Pancreas (tissue), 10 donors: ENCODE measurements at places on chromosomes 2 and 18. TPM values are rescaled to one million over a fixed set of nuclear protein-coding genes. Genes with fewer than 3 reads are reported as not detected.

FOXD4L1 gene
- polyA plus RNA-seq = 0.19 TPM

DNA sequence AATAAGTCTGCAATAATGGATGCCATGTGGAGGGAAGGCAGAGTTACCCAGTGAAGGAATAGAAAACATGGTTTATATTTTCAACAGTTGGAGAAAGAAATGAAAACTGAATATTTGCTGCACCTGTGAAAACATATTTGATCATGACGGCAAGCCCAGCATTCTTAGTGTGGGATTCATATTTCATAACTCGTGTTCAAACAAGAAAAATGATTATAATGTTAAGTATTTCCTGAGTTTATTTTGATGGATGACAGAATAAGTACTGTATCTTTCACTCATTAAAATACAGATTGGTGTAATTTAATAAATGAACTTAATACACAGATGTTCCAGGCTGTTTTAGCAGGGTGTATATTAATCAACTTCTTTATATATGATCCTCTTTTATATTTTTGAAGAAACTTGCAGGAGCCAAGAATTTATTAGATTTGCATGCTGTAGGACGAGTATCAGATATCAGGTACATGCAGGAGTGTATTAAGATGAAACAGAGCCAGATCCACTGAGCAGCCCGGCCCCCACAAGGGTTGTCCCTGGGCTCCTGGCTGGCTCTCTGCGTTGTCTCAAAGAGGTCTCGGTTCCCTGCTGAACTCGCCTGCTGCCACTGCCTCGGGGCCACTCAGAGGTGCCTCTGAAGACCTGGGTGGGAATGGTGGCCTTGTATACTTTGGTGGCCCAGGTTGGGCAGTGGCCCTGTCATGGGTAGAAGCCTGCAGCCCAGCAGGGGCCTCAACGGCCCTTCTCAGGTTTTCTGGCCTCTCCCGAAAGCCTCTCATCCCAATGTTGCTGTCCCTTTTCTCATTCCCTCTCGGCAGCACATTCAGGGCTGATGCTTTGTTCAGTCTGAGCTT is 95.0 kb upstream of the LDAH start:
- no peaks in the 10 kb centered on the region for H3K36me3 ChIP-seq
- H3K27ac ChIP-seq = no peak overlapping the region
- H3K4me1 ChIP-seq = no peaks in the 10 kb centered on the region
- no peak overlapping the region for H3K4me3 ChIP-seq

FAM237A gene
- polyA plus RNA-seq = not detected

CTNNA2 gene
- polyA plus RNA-seq = 4.4 TPM

- peaks cover 12% of the 10 kb centered on the region for H3K4me1 ChIP-seq
- H3K27ac ChIP-seq = no peak overlapping the region
- H3K36me3 ChIP-seq = no peaks in the 10 kb centered on the region
- no peak overlapping the region for H3K4me3 ChIP-seq
- no peaks in the 10 kb centered on the region for H3K27me3 ChIP-seq
- DNase-seq = no peak
Measured at GRCh38 chr2:174588463-174588862, 9.1 kb downstream of the WIPF1 start.

RNF152 gene
- polyA plus RNA-seq = 2.0 TPM

LYG2 gene
- 0.16 TPM for polyA plus RNA-seq

DNA sequence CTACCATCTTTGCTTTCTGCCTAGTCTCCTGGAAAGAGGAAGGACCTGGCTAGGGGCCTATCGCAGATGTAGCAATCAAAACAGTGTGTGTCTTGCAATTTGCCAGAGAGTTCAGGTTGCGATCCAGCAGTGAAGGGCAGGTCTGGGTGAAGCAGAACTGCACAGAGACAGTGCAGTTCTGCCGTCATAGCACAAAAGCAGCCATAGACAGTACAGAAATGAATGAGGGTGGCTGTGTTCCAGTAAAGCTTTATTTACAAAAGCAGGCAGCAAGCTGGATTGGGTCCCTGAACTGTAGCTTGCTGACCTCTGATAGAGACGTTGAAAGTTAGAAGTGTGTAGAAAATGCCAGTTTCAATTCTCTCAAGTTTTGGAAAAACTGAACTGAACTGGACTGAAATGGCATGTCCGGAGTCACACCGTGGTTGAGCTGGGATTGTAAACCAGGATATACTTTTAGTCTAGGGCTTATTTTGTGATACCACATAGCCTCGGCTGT is 186.8 kb downstream of the LTBP1 start:
- H3K4me3 ChIP-seq = no peak overlapping the region
- H3K27ac ChIP-seq = no peak overlapping the region
- DNase-seq = no peak
- H3K36me3 ChIP-seq = no peaks in the 10 kb centered on the region
- no peaks in the 10 kb centered on the region for H3K27me3 ChIP-seq
- no peaks in the 10 kb centered on the region for H3K4me1 ChIP-seq

GRCh38 chr18:26547646-26548414 is 523 bp downstream of the KCTD1 start:
- no peaks in the 10 kb centered on the region for H3K27me3 ChIP-seq
- H3K4me3 ChIP-seq = peak overlapping the region; percentile 86
- DNase-seq = peak; percentile 66

DNA sequence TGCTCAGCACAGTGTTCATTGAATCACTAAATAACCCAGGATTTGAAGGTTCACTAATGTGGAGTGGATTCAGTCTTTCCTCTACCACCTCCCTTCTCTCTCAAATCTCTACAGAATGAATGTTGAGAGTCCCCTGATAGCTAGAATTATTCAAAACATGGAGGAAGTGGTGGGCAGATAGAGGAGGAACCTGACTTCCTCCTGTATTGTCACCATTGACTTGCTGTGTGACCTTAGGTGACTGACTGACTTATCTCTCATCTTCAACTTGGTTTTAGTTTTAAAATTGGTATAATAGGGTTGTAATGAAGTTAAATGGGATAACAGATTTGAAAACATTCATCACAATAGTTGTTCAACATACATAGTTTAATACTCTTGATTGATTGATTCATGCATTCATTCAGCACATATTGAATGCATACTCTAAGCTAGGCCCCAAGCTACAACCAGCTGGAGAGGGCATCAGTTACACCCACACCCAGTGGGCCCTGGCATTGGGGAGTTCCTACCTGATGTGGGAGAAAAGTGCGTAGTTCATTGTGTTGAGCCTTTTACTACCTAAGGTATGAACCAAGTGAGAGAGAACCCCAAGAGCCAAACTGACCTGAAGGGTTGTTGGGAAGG is 96.0 kb downstream of the WDR7 start:
- no peak overlapping the region for H3K4me3 ChIP-seq
- H3K27me3 ChIP-seq = no peaks in the 10 kb centered on the region
- no peaks in the 10 kb centered on the region for H3K36me3 ChIP-seq
- H3K4me1 ChIP-seq = no peaks in the 10 kb centered on the region
- H3K27ac ChIP-seq = no peak overlapping the region
- DNase-seq = no peak

GRCh38 chr2:108219688-108220087 is 20.1 kb upstream of the SULT1C3 start:
- H3K4me1 ChIP-seq = no peaks in the 10 kb centered on the region
- H3K27me3 ChIP-seq = no peaks in the 10 kb centered on the region
- DNase-seq = no peak

DNA sequence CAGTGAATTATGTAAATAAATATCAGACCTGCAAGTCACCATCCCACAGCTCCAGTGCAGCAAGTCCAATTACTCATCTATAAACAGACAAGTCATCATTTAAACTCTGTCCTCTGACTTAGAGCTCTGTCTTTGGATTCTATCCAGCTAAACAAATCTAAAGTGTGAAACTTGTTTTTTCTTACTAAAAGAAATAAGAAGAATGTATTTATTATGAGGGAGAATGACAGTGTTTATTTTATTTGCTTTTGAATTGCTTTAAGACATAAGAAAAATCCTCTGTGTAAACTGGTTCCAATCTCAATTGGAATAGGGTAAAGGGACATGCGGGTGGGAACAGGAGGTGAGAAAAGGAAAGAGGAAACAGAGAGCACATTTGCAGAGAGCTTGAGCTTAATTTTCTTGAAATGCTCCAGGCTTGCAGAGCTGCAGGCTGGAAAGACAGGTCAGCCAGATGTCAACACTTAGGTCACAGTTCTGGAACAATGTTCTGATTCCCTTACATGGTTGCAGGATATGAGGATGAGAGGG is 355.8 kb downstream of the MEIS1 start:
- no peaks in the 10 kb centered on the region for H3K4me1 ChIP-seq
- no peaks in the 10 kb centered on the region for H3K36me3 ChIP-seq
- no peaks in the 10 kb centered on the region for H3K27me3 ChIP-seq
- no peak for DNase-seq
- no peak overlapping the region for H3K4me3 ChIP-seq

ZAP70 gene
- 2.5 TPM for polyA plus RNA-seq

INPP1 gene
- 17.8 TPM for polyA plus RNA-seq

- peak; percentile 84 for DNase-seq
- no peaks in the 10 kb centered on the region for H3K27me3 ChIP-seq
- no peak overlapping the region for H3K27ac ChIP-seq
Measured at GRCh38 chr2:217993817-217994463, 8.9 kb downstream of the TNS1 start.

GRCh38 chr2:171864357-171864985 is 29.6 kb downstream of the SLC25A12 start:
- H3K4me1 ChIP-seq = no peaks in the 10 kb centered on the region
- no peak for DNase-seq
- no peak overlapping the region for H3K4me3 ChIP-seq
- H3K36me3 ChIP-seq = no peaks in the 10 kb centered on the region
- no peaks in the 10 kb centered on the region for H3K27me3 ChIP-seq

IGFBP2 gene
- polyA plus RNA-seq = 56.5 TPM

GRCh38 chr18:48036226-48036625 is 105.8 kb upstream of the SMAD2 start:
- no peak overlapping the region for H3K27ac ChIP-seq
- no peak overlapping the region for H3K4me3 ChIP-seq
- no peak for DNase-seq
- H3K36me3 ChIP-seq = no peaks in the 10 kb centered on the region
- no peaks in the 10 kb centered on the region for H3K4me1 ChIP-seq
- no peaks in the 10 kb centered on the region for H3K27me3 ChIP-seq

GRCh38 chr2:241237047-241237446 is 48.6 kb downstream of the ANO7 start:
- H3K27me3 ChIP-seq = no peaks in the 10 kb centered on the region
- no peak overlapping the region for H3K4me3 ChIP-seq
- DNase-seq = no peak

DNA sequence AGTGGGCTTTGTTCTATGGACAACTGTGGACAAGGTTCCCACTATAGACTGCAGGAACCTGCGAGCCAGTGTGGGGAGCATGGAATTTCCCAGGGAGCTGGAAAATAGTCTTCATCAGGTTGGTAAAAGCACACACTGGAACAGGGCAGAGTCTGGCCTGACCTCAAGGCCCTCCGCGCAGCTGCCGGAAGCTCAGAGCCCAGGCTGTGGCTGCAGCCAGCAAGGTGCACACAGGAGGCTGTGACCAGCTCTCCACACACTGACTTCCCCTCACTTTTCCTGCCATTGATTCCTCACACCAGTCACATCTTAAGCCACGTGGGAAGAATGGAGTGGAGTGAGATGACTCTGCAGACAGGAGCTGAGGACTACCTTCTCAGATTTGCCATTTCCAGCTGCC is 19.1 kb downstream of the MAL start:
- no peaks in the 10 kb centered on the region for H3K27me3 ChIP-seq
- no peak overlapping the region for H3K4me3 ChIP-seq
- H3K36me3 ChIP-seq = no peaks in the 10 kb centered on the region
- no peak for DNase-seq
- no peak overlapping the region for H3K27ac ChIP-seq
- no peaks in the 10 kb centered on the region for H3K4me1 ChIP-seq

DNA sequence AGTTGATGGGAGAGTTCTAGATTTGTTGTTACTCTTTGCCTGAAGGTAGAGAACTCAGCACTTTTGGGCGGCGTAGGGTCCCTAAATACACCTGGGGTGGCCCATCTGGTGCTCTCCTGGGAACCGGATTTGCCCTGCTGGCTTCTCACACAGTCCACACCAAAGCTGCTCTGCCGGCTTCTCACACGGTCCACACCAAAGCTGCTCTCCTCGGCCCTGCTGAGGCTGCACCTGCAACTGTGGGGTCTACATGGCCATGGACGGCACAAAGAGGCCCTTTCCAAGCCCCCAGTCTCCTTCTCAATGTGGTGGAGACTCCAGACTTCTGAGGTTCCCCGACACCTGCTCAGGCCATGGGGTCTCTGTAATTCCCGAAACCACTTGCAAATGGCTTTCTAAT is 124.8 kb upstream of the GPC1 start:
- no peak overlapping the region for H3K4me3 ChIP-seq
- no peak overlapping the region for H3K27ac ChIP-seq
- H3K4me1 ChIP-seq = no peaks in the 10 kb centered on the region
- no peak for DNase-seq

KIAA2012 gene
- polyA plus RNA-seq = 0.04 TPM

TXNDC2 gene
- not detected for polyA plus RNA-seq

DNA sequence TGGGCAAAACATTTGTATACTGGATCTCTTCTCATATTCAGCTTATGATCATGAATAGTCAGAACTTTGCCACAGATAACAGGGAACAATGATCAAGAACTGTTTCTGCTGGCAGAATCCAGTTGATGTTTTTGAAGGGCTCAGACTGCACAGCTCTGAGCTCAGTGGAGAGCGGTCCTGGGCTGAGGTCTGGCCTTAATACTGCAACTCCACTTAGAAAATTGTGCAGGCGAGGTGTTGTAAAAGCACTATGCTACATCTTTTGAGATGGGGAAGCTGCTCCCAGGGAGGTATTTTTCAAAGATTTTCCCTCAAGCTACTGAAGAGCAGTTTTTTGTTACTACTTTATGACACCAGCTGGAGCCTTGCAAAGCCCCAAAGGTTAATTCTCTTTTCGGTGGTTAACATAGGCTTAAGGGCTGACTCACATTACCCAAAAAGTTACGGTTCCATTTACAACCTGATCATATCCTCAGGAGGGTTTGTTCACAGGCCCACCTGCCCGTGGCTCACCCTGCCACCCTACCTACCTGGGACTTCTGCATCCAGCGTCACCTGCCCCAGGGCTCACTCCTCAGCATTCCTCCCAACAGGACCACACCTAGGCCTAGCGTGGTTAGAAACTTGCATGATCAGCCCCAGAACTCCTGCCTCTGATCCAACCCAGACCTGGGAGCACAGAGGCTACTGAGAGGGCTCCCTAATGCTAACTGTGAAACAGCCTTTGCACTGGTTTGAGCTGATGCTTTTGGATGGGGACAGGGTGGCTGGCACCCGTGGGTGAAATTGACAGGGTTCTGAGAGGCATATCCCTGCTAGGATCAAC is 114.4 kb downstream of the NCK2 start:
- H3K4me3 ChIP-seq = no peak overlapping the region
- H3K36me3 ChIP-seq = no peaks in the 10 kb centered on the region
- no peaks in the 10 kb centered on the region for H3K4me1 ChIP-seq
- H3K27me3 ChIP-seq = no peaks in the 10 kb centered on the region
- no peak for DNase-seq

ZNF519 gene
- polyA plus RNA-seq = 1.2 TPM
